ENCODE measurements at places on chromosomes 6 and 20.

- peak; percentile 75 for DNase-seq
Measured at GRCh38 chr20:2451939-2452732, 18.5 kb downstream of the SNRPB start.

DNA sequence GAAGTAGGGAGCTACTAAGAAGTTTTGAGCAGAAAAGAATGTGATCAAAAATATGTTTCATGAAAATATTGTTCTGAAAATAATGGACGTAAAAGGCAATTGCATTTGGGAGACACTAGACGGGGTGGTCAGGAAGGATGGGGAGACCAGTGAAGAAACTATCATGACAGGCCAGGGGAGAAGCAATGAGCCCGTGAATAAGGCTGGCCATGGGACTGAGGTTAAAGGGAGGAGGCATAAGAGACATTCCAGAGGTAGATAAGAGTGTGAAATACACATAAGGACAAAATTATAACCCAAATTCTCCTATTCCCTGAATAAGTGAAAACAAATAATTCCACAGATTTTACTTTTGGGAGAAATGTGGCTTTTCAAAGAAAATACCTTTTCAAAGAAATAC lies 51.7 kb downstream of the MARCKS start:
- DNase-seq = no peak

GRCh38 chr6:42610416-42610815 lies 46.6 kb downstream of the UBR2 start:
- no peak for DNase-seq

- no peak for DNase-seq
Measured at GRCh38 chr20:25637247-25637646, 13.4 kb upstream of the NANP start.

DNA sequence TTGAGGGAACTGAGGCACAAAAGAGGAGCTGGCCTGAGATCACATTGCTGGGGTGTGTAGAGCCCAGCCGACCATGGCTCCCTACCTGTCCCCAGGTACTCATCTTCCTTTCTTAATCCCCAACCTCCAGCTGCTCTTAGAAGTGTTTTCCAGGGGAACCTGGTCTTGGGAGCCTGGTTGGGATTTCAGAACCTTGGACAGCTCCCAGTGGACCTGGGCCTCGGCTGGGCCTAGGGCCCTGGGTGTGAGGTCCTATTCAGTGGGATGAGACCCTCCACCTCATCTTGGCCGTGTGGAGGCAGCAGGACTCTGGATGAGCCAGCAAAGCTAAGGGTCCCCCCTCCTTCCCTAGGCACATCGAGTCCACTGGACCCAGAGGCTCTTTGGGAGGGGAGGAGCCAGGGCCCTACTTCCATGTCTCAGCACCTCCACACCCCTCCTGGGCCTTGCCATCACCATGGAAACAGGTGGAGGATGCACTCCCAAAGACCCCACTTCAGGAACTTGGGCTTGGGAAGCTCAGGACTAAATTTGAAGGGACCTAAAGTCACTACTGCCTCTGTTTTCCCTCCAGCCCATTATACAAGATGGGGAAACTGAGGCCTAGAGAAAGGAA lies 38.5 kb downstream of the DLGAP4 start:
- DNase-seq = peak; percentile 49

GRCh38 chr20:38878866-38879265 lies 47.4 kb upstream of the FAM83D start:
- no peak for DNase-seq

DNA sequence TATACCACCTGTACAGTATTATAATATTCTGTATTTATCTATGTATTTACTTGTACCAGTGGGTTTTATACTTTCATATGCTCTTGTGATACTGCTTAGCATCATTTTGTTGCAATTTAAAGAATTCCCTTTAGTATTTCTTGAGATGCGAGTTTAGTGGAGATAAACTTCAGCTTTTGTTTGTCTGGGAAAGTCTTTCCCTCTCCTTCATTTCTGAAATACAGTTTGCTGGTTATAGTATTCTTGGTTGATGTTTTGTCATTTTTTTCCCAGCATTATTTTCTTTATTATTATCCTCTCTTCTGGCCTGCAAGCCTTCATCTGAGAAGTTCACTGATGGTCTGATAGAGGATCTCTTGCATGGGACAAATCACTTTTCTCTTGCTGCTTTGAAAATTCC lies 136.6 kb upstream of the MCHR2 start:
- no peak for DNase-seq

DNA sequence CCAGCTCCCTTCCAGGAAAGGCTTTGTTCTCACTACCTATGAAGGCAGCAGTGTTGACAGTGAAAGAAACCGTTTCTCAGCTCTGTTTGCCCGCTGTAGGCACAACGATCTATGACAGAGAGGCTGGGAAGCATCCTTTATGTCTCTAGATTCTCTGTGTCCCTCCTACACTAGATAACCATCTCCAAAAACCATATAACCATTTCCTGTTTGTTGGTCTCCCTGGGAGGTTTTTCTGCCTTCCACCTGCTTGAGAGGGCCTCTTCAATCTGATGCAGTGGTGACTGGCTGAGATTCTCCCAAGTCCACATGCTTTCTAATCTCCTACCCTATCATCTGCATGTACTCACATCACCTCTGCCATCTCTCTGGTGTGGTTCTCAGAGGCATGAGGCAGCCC lies 32.0 kb upstream of the TMEM217 start:
- no peak for DNase-seq

- no peak for DNase-seq
Measured at GRCh38 chr6:85795945-85796344, 153.3 kb upstream of the SYNCRIP start.

DNA sequence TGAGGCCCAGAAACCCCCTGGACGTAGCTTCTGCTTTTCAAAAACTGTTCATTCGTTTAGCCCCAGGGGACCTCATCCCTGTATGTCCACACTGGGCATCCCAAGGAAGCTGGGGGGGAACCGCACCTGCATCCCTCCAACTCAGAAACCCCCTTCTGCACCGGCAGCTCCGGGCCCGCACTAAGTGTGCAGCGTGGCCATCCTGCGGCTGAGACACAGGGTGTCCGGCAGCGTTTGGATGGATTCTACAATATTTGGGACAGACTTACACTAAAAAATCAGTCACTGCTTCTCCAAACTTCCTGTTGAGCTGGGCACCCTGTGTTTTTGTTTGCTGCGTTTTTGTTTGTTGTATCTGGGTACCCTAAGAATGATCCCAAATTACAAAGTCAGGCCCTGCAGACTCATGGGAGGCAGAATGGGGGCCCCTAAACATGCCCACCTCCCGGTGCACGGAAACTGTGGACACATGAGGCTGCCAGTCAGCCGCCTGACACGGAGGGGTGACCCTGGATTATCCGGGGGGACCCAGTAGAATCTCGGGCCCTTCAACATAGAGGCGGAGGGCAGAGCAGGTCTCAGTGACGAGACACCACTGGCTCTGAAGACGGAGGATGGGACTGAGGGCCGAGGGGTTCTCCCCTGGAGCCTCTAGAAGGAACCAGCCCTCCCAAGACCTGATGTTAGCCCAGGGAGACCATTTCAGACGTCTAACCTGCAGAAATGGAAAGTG lies 88.2 kb upstream of the BHLHE23 start:
- no peak for DNase-seq

DNA sequence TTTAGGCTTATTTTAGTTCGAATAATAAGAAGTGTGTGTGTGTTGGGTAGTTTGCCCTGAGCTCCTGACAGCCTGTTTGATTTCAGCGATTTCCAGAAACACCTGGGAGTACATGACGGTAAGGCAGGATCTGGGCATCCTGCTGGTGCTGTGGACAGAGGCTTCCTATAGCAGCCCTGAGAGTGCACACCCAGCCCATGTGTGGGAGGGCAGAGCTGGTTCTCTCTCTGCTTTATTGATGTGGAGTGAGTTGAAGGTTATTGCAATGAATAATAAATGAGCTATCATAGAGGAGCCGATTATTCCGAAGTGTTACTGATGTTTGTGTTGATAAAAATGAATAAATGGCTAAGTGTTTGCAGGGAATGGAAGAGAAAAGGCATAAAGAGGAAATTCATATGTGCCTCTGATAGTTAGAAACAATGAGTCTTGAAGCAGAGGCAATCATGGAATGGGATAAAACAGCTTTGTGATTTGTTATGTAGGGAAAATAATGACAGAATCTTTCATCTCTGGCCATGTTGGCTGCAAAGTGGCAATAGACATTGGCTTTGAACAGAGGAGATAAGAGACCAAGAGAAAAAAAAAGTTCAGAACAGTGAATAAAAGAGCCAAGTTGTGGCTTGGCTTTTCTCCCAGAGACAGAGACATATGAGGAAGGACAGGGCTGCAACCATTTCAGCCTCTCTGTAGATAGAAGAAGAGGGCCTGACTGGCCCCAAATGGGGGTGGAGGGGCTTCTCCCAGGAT lies 166.2 kb upstream of the CHD6 start:
- DNase-seq = no peak

GRCh38 chr6:26071135-26071534 lies 16.1 kb upstream of the HFE start:
- DNase-seq = peak; percentile 15

GRCh38 chr20:8808202-8808535 lies 260.7 kb upstream of the PLCB4 start:
- no peak for DNase-seq

DNA sequence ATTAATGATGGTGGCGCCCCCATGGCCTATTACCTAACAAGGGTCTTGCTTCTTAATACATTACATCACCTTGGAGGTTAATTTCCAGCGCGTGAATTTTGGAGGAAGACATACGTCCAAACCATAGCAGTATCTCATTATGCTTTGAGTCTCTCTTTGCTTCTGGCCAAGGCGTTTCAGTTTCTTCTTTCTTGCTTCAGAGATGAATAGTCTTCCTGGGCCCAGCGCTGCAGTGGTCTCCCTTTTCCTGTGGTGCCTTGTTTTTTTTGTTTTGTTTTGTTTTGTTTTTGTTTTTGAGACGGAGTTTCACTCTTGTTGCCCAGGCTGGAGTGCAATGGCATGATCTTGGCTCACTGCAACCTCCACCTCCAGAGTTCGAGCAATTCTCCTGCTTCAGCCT lies 268.4 kb downstream of the SOX4 start:
- no peak for DNase-seq

- peak; percentile 71 for DNase-seq
Measured at GRCh38 chr6:105207524-105208269, 27.9 kb upstream of the POPDC3 start.

DNA sequence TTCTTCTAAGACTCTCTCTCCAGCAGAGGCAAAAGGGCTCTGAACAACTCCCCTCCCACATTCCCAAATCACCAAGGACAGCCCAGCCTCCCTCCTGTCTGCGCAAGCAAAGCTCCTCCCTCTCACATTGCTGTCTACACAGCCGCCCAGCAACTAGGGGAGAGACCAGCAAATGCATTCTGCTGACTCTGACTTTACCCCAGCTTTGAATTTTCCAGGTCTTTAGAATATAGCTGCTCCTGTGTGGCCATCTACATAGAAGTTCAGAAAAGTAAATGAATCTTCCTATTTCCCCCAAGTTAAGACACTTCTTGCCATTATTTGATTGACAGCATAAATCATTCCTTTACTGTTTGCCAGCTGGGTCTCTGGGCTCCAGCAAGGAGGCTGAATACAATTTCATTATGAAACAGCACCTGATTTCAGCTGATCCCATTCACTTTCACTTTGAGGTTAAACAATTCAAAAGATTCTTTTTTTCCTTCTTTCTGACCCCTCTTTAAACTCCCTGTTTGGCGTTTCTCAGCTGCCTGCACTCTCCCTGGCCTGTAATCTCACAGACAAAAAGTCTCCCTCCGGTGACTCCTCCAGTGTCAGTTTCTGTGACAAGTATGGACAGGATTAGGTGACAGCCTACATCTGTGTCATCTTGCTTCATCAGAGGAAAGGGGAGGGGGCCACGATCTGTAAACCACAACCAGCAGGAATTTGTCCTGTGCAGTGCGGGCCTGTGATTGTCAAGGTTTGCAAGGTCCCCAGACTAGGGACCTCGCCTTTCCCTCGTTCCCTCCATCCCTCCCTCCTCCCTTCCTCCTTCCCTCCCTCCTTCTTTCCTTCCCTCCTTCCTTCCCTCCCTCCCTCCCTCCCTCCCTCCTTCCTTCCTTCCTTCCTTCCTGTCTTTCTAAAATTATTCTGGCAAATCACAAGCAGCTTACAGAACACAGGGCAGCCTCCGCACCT lies 205.6 kb upstream of the RIN2 start:
- DNase-seq = no peak

All from EL (cell line).